NCI-H82 (cell line): ENCODE measurements at places on chromosomes 12 and 14.

DNA sequence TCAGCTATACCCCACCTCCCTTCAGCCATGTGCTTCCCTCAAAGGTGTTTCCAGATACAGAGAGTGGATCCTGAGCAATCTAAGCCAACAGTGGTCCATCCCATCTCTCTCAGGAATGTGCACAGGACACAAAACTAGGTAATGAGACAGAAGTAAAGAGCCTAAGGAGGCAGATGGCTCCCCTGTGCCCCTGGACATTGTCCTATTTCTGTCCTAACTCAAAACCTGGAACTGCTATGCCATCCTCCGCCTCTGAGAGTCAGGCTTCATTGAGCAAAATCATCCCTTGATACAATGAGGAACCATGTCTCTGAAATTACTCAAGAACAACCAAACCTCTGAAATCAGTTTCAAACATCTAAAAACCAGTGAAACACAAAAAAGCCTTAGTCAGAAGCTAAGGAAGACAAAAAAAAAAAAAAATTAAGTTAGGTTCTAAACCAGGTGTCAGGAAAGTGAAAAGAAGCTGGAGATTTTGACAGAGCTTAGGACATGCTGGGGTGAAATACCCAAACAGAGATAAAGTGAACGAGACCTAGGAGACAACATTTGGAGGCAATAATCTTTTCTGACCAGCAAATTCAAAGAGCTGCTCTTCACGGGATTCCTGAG, 200.3 kb upstream of the PLEKHG7 start:
- no peak for DNase-seq

GRCh38 chr12:12265571-12266388, 1.1 kb downstream of the LRP6 start:
- DNase-seq, result peak; percentile 54

DNA sequence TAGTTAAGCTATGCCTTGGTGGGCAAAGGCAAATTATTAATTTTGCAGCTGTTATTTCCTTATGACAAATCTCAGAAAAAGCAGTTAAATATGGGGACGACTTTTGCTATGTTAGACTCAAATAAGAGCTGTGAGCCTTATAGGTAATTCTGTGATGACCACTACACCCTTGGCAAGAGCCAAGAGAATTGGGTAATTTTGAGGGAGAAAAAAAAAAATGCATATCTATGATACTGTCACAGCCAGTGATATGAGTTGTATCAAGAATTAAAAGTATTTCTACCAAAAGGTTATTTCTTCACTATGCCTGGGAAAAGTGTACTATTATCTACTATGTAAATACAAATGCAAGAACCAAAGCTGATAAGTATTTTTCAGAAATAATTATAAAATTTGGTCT, 43.9 kb downstream of the SCAF11 start:
- DNase-seq, result no peak

DNA sequence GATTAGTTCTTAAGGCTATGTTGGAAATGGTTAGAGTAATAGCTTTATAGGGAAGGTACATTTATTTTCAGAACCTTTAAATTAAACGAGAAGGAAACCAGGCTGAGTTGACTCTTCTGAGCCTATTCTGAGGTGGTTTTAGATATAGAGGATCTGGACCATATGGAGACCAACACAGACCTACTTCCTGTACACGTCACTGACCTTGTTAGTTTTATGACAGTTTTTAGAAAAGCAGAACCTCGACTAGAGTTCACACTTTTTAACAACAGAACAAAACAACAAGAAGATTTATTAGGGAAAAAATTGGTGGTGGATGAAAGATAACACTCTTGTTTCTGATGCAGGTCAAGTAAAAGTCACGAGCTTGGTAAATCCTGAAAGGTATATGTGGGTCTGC, 107.1 kb downstream of the NPAS3 start:
- DNase-seq, result no peak

DNA sequence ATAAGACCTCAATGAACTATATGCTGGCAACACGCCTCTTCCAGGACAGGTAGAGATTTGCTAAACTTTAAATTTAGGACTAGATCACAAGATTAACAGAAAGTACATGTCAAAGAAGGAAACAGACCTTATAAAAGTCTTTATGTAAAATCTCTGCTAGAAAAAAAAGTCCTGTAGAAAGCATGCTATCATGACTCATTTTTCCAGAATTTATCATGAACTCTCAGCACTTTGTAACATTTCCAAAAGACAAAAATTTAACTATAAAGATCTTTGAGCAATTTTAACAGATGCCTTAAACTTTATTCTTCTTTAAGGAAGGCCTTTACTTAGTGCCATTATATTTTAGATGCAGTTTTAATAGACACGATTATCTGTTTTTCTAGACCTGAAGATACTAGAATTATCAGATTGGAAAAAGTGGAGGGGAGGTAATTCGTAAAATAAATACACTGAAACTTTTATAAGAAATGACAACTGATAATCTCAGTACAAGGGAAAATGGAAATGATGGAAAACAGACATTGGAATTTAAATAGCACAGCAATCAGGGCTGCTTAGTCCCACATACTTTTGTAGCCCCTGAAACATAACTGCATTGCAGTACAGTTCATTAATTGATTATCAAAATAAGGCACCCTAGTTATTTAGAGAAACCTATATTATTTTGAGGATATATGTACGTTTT, 92.0 kb downstream of the TTLL5 start:
- no peak for DNase-seq

- no peak for DNase-seq
Measured at GRCh38 chr12:55065535-55065934, 45.8 kb downstream of the NEUROD4 start.

DNA sequence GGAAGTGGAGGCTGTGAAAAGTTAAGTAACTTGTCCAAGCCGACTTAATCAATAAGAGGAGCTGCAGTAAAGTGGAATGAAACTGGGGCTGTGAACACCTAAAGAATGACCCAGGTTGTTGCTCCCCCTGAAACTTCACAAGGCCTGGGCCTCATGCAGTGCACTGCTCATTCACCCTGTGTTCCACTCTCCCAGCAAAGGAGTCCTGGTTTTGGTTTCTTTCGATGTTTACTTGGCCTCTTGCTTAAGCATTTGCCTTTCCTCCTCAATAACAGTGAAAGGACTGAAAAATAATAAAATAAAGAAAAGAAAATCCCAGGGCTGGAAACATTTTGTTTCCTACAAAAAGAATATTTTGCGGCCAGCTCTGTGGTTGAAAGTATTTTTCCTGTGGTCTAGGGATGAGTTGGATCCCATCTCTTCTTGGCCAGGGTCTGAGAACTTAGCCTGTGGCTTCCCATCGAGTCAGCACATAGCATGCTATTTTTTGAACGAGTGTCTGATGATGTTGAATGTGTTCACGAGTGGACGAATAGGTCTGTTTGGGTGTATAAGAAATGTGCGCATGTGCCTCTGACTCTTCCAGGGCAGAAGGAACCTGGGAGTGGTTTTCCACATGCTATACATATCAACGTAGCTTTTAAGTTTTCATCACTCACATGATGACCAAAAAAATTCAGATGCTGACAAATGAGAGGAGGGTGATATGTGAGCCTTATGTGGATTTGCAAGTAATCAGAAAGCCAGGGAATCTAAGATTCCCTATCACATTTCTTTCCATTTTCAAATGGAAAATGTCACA, 349.8 kb downstream of the ZFP36L1 start:
- no peak for DNase-seq

DNA sequence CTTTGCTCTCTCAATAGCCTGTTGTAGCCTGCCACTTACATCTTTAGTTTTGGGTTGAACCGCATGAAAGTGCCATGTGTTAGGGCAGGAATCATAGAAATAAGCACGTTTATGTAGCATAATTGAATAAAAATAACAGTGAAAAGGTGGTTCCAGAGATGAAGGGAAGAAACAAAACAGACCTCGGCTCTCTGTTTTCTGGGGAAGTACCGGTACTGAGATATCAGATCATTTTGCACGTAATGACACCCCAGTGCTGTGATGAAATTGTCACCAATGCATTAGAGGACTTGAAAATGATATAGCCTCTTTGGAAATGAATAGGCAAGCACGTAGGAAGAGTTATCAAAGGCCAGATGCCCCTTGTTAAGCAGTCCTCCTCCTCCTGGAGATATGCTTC, 42.5 kb upstream of the DLK1 start:
- no peak for DNase-seq

- no peak for DNase-seq
Measured at GRCh38 chr12:18983854-18984253, 145.7 kb upstream of the PLEKHA5 start.

DNA sequence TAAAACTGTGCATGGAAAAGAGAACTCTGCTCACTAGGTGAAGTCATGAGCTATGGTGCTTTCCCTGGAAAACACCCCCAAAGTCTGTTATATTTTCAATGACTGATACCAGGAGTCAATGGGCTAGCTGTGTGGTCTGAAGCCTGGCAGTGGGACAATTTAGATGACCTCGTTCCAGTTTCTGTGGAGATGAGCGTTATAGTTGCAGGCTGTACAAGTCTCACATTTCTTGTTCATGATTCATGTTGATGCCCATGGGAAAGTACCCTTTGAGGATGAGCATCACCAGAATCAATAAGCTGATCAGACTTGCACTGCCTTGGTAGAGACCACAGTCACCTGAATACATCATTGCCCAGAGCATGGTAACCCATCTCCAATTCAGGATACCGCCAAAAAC, 70.7 kb downstream of the NOVA1 start:
- DNase-seq, result no peak

- no peak for DNase-seq
Measured at GRCh38 chr14:61670576-61670975, 24.7 kb upstream of the HIF1A start.

- DNase-seq, result no peak
Measured at GRCh38 chr12:99281277-99281676, 366.3 kb upstream of the GARIN6 start.

DNA sequence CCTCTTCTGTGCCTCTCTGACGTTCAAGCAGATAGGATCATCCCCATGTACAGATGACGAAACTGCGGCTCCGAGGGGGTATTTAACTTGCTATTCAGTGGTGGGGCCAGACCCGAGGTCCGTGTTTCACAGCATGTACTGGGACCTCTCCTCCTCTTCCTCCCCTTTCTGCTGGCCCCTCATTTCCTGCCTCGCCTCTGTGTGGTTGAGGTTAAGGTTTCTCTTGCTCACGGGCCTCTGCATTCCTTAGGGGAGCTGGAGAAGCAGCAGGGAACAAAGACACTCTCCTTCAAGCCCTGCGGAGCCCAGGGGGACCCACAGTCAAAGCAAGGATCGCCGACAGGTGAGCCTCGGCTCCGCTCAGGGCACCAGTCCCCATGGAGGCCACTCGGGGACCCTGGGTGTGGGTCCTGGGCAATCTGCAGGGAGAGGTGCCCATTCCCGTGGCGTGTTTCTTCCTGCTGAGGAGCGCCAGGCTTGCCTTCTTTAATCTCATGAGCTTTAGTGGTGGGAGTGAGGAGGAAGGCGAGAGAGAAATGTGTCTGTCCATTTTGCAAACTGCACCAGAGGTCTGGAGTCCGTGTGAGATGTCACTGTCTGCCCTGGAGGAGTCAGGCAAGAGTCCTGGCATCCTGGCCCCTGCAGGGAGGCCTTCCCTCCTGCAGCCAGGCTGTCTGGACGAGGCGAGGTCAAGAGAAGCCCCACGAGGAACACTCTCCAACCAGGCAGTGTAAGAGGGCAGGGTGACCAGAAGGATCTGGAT, 45.0 kb downstream of the SLC6A12 start:
- no peak for DNase-seq

GRCh38 chr12:100955139-100955538, 160.6 kb downstream of the ANO4 start:
- DNase-seq, result no peak

GRCh38 chr14:71485833-71486232, 446.4 kb upstream of the RGS6 start:
- DNase-seq, result no peak

DNA sequence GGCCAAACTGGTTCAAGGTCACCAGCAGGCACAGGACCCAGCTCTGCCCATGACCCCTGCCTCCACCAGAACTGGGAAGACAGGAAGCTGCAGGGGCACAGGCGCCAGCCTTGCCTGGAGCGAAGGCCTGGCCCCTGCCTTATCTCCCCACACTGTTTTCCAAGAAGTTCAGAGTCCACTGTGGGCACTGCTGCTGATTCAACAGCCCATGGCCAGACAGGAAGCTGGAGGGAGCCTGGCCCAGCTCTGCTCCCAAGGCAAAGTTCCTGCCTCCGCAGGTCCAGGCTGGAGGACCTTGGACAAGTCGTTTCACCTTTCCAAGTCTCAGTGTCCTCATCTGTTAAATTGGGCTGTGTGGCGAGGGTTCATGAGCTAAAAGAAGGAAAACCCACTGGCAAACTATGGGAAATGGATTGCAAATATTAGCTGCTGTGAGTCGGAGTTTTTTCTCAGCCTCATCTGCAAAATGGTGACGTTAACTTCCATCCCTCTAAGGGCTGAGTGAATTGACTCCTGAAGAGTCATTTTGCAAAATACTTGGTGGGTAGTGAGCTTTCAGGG, 1.2 kb downstream of the PHETA1 start:
- DNase-seq, result no peak

DNA sequence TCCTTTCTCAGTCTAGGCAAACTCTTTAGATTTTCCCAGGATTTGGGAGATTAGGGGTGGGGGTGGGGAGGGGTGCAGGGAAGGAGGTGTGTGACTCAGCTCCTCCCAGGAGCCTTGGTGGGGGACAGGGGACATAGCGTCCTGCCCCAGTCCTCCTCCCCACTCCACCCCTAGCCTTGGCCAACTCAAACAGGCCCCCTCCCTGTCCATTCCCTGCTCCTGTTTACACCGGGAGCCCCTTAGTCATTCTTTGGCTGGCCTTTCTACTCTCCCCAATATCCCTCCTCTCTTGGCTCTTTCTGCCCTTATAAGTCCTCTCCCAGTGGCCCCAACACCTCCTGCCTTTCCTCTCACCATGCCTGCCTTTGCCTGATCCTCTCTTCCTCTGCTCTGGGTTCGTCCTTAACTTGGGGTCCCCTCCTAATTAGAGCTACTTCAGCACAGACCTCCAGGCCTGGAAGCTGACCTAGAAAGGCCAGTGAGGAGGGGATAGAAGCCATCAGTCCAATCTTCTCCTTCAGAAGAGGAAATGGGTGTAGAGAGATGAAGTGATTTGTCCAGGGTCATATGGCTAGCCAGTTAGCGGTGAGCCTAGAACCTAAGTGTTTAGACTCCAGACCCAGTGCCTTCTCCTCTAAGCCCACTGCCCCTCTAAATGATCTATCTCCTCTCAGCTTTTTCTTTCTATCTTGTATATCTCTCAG, 2.3 kb upstream of the ITGA5 start:
- no peak for DNase-seq

- no peak for DNase-seq
Measured at GRCh38 chr14:103749860-103750259, 34.2 kb downstream of the ZFYVE21 start.

GRCh38 chr12:12823811-12824210, 10.7 kb downstream of the DDX47 start:
- no peak for DNase-seq

- DNase-seq, result peak; percentile 97
Measured at GRCh38 chr12:31301311-31301710, 24.6 kb downstream of the SINHCAF start.

- DNase-seq, result no peak
Measured at GRCh38 chr12:42468341-42468821, 121.2 kb downstream of the PRICKLE1 start.
